ENCODE measurements at places on chromosomes 4 and X.

DNA sequence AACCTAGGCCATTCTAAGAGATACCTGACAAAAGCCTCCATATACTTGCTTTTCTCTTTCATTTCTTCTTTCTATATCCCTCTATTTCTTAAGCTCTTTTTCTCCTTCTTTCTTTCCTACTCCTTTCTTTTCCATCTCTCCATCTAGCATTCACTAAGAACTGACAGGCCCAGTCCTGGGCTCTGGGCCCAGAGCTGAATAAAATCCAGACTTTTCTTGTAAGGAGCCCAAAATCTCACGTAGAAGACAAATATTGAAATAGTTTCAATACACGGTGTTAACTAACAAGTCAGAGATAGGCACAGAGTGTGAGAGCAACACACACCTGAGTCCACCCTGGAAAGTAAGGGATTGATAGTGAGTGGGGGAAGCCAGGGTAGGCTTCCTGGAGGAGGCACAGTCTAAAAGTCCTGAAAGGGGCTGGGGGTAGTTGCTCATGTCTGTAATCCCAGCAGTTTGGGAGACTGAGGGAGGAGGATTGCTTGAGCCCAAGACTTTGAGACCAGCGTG, 73.2 kb upstream of the EFNB1 start:
- no peak for DNase-seq

DNA sequence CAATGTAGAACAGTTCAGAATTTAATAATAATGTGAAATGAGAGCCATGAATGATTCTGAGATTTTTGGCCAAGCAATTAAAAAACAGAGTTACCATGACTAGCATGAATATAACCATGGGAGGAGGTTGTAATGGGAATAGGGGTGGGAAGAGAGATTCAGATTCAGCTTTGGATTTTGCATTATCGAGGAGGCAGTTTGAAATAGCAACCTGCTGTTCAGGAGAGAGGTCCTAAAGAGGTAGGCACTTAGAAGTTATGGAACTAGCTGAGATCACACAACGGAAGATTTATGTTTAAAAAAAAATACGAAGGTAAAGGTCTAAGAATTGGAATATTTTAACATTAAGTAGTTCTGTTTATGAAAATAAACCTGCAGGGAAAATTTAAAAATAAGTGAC, 124.4 kb upstream of the TECRL start:
- DNase-seq = no peak

GRCh38 chrX:84322083-84322827, 134.3 kb upstream of the RPS6KA6 start:
- no peak for DNase-seq

DNA sequence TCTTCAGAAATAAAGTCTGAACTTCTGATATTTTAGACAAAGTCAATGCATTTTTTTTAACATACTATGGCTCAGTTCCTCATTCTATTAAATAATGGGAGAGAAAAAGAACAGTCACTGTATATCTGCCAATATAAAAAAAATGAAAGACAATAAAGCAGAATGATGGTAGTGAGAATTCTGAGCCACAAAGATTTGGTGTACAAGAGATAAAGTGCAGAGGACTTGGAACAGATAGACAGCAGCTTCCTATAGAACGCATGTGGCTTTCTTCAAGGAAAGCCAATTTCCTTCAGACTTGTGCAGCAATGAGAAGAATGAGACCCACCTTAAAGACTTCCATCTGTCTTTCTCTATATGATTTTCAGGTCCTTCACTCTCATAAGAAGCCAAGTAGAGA, 39.7 kb downstream of the RASGEF1B start:
- DNase-seq = no peak

DNA sequence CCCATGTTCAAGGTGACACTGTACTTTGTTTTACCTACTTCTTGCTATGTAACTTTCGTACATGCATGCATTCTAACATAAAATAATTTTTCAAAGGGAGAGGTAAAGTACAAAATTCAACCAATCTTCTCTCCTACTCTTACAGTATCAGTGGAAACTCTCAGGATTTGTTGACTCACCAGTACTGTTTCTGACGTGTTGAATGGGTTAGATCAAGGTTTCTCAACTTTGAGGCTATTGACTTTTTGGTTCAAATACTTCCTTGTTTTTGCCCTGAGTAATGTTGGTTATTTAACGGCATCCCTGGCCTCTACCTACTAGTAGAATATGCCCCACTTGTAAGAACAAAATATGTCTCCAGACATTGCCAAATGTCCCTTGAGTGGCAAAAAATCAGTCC, 94.6 kb upstream of the SMAD1 start:
- no peak for DNase-seq

DNA sequence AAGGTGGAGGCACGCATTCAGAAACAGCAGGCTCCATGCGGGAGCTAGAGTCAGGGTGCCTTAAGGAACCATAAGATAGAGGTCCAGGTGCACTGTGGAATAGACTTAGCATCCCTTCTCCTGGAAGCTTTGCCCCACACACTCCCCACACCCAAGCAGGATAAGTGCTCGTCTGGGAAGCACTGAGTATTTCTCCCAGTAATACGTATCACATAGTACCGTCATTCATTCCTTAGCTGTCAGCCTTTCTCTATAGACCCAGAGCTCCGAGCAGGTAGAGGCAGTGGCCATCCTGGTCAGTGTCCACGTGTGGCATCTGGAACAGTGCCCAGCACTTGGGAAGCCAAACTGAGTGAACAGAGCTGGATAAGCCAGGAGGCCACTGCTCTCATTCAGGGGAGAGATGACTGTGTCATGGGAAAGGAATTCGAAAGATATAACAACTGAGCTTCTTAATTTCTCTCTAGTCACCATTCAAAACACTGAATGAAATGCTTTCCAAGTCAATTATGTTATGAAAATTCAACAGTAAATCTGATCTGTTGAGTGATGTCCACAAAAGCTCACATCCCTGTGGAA, 9.9 kb downstream of the APBB2 start:
- DNase-seq = no peak

GRCh38 chr4:145483514-145483913, 1.9 kb downstream of the SMAD1 start:
- DNase-seq = no peak

DNA sequence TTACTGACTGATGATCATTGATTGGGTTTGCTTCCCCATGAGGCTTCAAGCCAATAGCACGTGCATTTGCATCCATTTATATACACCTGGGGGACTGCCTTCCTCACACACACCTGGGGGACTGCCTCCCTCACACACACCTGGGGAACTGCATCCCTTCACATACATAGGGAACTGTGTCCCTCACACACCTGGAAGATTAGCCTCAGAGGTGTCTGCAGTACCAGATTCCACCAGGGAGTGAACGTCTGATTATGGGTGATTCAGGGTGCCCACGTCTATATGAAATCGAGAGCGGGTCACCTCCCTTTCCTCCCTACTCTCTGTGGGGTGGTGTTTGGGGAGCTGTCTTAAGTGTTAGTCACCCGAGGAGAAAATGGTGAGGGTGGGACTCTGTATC, 16.9 kb downstream of the CD99 start:
- DNase-seq = no peak

DNA sequence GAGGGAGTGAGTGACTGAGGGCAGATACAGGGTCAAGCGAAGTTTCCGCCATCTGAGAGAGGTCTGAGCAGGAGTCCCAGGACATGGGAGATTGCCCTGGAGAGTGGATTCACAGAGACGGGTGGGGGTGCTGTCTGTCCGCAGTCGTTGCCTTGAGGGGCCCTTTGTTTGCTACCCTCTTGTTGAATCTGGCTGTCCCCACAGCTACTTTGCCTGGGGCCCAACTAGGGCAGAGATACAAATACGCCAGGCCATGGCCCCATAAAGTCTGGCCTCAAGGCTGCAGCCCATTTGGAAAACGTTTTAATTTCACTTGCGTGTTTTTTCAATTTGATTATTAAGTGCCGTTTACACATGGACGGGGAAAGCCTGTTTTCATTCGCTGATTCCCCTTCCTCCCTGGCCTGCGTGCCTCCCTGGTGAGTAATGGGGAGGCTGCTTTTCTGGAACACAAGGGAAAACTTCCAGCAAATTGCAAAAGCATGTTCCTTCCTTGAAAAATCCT, 134.4 kb downstream of the SMIM20 start:
- no peak for DNase-seq

Measured in naive thymus-derived CD4-positive, alpha-beta T cell (primary cell).